ENCODE measurements at places on chromosomes 6 and 20.

DNA sequence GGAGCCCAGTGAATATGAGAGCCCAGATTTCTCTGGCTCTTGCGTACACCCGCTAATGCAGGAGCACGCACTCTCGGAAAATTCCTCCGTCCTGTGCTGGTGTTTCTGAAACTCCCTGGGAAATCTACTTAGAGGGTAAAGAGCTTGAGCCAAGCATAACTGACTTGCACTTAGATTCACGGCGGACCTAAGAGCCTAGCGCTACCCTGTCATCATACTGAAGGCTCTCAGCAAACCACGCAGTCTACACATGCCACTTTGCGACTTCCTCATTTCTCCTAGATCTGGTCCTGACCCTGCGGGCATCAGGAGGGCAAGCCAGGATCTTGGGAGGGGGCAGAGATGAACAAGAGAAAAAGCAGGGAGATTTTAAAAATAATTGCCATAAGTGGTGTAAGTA is 324.7 kb downstream of the CD83 start:
- no peak overlapping the region for H3K4me3 ChIP-seq
- no peak for DNase-seq
- peaks cover 22% of the 10 kb centered on the region for H3K4me1 ChIP-seq
- H3K36me3 ChIP-seq = no peaks in the 10 kb centered on the region
- no peaks in the 10 kb centered on the region for H3K27me3 ChIP-seq

GRCh38 chr6:44932651-44933091 is 395.5 kb upstream of the RUNX2 start:
- no peaks in the 10 kb centered on the region for H3K36me3 ChIP-seq
- no peak overlapping the region for H3K4me3 ChIP-seq
- H3K4me1 ChIP-seq = no peaks in the 10 kb centered on the region

GRCh38 chr20:58877050-58877975 is 24.8 kb downstream of the GNAS start:
- H3K4me1 ChIP-seq = peaks cover 38% of the 10 kb centered on the region
- peak overlapping the region; percentile 84 for H3K27ac ChIP-seq
- H3K4me3 ChIP-seq = peak overlapping the region; percentile 8

GRCh38 chr6:2155206-2155605 is 90.2 kb downstream of the GMDS start:
- H3K4me1 ChIP-seq = no peaks in the 10 kb centered on the region
- no peaks in the 10 kb centered on the region for H3K36me3 ChIP-seq
- no peaks in the 10 kb centered on the region for H3K27me3 ChIP-seq
- no peak overlapping the region for H3K4me3 ChIP-seq
- DNase-seq = no peak
- no peak overlapping the region for H3K27ac ChIP-seq

DNA sequence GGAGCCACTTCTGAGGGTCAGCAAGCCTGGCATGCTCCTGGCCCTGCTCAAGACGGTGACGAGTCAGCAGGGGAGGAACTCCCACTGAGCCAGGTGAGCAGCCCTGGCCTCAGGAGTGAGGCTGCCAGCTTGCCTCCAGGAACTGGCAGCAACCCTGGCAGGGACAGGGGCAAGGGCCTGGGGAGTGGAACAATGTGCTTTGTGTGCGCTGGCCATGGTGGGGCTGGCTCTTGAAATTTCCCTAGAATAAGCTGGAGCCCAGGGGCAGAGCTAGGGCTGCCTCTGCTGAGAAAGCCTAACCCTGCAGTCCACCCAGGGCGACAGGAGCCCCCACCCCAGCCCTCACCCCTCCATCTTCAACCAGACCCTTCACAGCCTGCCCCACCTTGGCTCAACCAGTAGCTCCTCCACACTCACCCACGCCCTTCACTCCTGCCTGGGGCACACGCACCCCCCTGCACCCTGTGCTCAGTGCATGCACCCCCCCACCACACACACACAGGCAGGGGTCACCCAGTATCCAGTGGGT is 88.0 kb downstream of the MRPL14 start:
- DNase-seq = no peak
- no peaks in the 10 kb centered on the region for H3K36me3 ChIP-seq
- H3K27ac ChIP-seq = no peak overlapping the region

DNA sequence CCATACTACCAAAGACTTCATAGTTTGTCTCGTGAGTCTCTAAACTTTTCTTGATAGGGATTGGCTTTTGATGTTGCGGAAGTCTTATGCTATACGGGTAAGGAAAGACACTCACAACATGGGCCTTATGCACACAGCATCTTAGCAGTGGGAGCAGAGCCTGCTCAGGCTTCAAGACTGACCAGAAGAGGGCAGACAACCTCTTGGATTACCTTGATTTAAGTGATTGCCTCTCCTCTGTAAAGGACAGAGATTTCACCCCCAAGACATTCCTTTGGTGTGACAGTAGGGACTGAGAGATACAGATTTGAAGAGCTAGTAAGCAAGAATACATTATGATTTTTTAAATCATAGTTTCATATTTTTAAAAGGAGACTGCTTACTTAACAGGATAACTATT is 71.0 kb upstream of the SAMD3 start:
- no peak overlapping the region for H3K4me3 ChIP-seq
- no peaks in the 10 kb centered on the region for H3K36me3 ChIP-seq
- no peaks in the 10 kb centered on the region for H3K4me1 ChIP-seq
- H3K27ac ChIP-seq = no peak overlapping the region
- peak; percentile 31 for DNase-seq

DNA sequence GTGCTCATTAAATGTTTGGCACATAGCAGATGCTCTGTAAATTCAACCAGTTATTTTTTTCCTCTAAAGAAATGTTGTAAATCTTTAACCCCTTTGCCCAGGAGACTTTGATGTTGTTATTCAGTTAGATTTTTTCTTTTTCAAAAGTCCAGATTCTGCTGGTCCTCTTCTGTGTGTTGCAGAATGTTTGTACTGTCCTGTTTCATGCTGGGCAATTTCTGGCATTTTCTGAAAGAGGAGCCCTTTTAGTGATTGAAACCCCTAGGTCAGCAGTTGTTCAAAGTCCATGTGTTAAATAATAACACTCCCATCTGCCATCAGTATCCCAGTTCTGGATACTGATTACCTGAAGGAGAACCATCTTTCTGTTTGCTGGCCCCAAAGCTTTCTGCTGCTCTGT is 1.3 kb upstream of the SLC17A1 start:
- H3K27ac ChIP-seq = no peak overlapping the region
- H3K4me3 ChIP-seq = no peak overlapping the region
- no peaks in the 10 kb centered on the region for H3K36me3 ChIP-seq
- no peaks in the 10 kb centered on the region for H3K4me1 ChIP-seq
- DNase-seq = no peak
- H3K27me3 ChIP-seq = no peaks in the 10 kb centered on the region

DNA sequence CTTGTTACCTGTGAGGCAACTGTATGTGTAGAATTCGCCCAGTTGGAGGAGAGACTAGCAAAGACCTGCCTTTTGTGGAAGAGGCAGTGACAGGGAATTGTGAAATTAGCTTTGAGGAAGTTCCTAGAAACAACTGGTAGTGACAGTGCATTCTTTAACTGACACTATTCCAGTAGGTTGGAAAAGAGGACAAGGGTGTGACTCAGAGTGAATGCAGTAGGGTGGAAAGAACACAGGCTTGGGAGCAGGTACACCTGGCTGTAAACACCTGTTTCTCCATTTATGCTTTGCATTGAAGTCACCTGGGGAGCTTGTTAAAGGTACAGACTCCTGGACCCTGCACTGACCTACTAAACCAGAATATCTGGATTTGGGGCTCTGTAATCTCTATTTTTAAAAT is 295.7 kb downstream of the PHACTR1 start:
- no peak overlapping the region for H3K4me3 ChIP-seq
- H3K4me1 ChIP-seq = peaks cover 12% of the 10 kb centered on the region
- no peaks in the 10 kb centered on the region for H3K36me3 ChIP-seq
- peaks cover 70% of the 10 kb centered on the region for H3K27me3 ChIP-seq

DNA sequence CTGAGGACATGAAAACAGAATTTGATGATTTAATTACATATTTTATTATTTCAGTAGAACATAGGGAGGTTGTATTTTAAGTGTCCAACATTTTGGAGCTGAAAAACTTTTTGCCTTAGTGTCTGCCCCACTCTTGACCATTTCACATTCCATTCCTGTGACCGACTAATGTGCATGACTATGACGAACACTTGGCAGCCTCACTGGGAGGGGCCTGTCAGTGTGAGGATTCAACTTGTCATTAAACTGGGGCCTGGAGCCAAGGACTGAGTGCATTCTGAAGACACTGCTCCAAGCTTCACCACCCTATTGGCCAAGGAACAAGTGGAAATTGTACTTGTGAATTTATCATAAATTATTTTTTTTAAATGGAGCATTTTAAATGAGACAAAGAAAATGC is 661.3 kb downstream of the BCKDHB start:
- DNase-seq = no peak
- no peaks in the 10 kb centered on the region for H3K27me3 ChIP-seq
- no peaks in the 10 kb centered on the region for H3K4me1 ChIP-seq
- H3K27ac ChIP-seq = no peak overlapping the region

DNA sequence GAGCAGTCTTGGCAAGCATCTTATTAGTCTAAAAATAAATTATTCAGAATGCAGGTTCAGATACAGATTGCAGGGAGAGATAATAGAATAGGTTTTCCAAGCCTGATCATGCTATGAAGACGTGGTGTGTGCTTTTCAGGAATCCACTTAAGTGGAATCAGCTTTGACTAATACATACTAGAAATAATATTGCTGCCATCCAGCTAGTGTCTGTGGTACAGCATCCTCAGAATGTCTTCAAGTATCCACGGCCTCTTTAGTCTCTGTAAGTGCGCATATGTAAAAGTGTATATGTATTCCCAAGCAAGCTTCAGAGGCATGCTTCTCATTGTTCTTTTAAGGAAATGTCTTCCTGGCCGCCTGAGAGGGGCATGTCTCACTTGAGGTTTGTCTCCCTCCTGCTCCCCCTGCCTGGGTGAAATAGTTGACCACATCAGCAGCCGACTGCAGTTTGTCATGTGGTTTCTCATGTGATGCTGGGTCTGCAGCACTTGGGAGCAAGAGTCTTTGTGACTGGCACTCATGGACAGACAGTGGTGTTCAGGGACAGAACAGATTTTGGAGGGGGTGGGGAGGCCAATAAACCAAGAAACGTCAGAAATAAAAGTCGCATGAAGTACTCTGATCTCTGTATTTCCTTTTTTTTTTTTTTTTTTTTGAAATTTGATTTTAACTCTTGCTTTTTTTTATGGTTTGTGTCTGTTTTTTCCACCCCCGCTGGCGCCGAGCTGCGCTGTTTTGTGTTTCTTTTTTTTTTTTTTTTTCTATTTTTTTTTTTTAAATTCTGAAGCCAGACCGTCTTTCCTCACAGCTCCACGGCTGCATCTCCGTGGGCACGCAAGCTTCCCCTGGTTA is 150.8 kb downstream of the PRL start:
- DNase-seq = no peak
- H3K27me3 ChIP-seq = no peaks in the 10 kb centered on the region
- no peak overlapping the region for H3K4me3 ChIP-seq
- no peak overlapping the region for H3K27ac ChIP-seq

GRCh38 chr6:84575264-84575663 is 189.1 kb downstream of the TBX18 start:
- no peaks in the 10 kb centered on the region for H3K4me1 ChIP-seq
- no peak for DNase-seq
- H3K36me3 ChIP-seq = no peaks in the 10 kb centered on the region
- H3K4me3 ChIP-seq = no peak overlapping the region
- H3K27me3 ChIP-seq = no peaks in the 10 kb centered on the region

DNA sequence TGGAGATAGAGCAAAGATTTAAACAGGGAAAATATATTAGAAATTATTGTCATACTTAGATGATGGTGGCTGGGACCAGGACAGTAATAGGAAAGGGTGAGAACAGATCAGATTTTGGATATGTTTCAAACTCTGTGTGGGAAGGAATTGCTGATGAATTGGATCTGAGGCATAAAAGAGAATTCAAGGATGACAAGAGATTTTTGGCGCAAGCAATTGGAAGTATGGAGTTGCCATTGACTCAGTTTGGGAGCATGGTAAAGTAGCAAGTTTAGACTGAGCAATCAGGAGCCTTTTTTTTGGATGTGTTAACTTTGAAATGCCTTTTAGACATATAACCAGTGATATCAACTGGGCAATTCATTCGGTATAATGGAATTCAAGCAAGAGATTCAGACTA is 14.4 kb downstream of the TAB2 start:
- H3K4me1 ChIP-seq = peaks cover 9% of the 10 kb centered on the region
- H3K27me3 ChIP-seq = no peaks in the 10 kb centered on the region
- H3K36me3 ChIP-seq = no peaks in the 10 kb centered on the region
- no peak overlapping the region for H3K4me3 ChIP-seq
- no peak overlapping the region for H3K27ac ChIP-seq

GRCh38 chr6:3081960-3082359 is 13.7 kb downstream of the RIPK1 start:
- peak; percentile 42 for DNase-seq
- no peaks in the 10 kb centered on the region for H3K27me3 ChIP-seq
- no peaks in the 10 kb centered on the region for H3K4me1 ChIP-seq

DNA sequence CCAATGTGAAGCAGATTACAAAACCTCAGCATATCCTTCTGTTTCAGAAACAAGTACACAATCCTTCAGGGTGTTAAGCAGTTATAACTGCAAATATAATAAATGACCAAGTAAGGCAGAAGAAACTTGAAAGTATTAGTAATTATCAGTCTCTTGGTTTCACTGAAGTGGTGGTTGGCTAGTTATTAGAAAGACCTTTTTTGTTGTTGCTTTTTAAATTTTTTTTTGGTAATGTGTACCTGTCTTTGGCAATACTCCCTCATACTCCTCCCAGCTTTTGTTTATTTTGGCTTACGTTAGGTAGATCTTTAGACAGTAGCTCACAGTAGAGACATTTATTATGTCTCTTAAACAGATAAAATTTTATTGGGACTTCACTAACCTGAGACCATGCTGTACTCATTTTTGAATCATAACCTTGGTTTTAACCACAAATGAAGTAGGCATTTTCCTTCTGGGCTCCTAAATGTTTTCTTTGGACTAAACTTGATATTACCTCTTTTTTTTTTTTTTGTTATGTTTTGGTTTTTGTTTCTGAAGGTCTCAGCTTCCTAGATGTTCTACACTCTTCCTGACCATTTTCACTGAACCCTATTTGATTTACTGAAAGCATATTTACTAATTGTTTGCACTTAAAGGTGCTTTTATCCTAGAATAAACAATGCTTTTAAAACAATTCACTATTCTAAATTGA is 6.4 kb downstream of the CD2AP start:
- H3K4me1 ChIP-seq = peaks cover 7% of the 10 kb centered on the region
- DNase-seq = no peak
- no peaks in the 10 kb centered on the region for H3K36me3 ChIP-seq
- H3K4me3 ChIP-seq = no peak overlapping the region
- no peaks in the 10 kb centered on the region for H3K27me3 ChIP-seq
- H3K27ac ChIP-seq = no peak overlapping the region

GRCh38 chr20:9447182-9447581 is 67.2 kb upstream of the LAMP5 start:
- H3K4me1 ChIP-seq = no peaks in the 10 kb centered on the region
- no peaks in the 10 kb centered on the region for H3K27me3 ChIP-seq
- no peaks in the 10 kb centered on the region for H3K36me3 ChIP-seq
- DNase-seq = no peak
- H3K27ac ChIP-seq = no peak overlapping the region

DNA sequence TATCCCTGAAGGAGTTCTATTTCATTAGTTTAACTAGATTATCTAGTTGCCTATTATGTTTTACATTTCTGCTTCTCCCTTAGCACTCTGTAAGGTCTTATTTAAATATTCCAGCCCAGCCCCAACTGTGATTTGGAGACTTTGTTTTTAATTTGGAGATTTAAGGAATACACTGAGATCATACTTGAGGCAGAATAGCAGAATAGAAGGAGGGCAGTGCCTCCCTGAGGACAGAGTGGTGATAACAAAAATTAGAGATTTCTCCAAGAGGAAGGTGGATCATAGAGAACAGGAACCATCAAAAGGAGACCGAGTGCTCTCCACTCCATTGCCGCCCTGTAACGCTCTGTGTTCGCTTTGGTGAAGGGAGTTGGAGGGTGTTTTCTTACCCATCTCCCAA is 14.8 kb upstream of the CD164 start:
- no peaks in the 10 kb centered on the region for H3K36me3 ChIP-seq
- DNase-seq = no peak
- H3K4me1 ChIP-seq = no peaks in the 10 kb centered on the region
- H3K4me3 ChIP-seq = no peak overlapping the region
- H3K27ac ChIP-seq = no peak overlapping the region
